Stimulated activated CD4-positive, alpha-beta T cell treated with anti-CD3 and anti-CD28 coated beads, TNF-alpha, amount 100 ng/mL, for 4 hours (primary cell): ENCODE measurements at places on chromosomes 1 and 21.

DNA sequence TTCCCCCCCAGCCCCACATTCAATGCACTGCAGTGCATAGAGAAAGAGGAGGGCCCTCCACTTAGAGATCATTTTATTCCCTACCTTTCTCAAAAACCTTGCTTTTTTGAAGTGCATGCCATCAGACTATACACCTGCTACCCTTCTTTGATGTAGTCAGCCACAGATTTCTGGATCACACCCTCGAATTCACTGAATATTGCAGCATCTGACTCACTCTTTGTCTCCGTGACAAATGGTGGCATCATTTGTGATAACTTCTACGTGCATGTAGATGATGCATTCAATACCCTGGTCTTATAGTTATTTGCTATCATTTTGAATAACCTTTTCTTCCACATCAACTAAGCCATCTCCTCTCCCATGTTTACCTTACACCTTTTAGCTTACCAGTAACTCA, 310.3 kb upstream of the SGIP1 start:
- no peak for DNase-seq

DNA sequence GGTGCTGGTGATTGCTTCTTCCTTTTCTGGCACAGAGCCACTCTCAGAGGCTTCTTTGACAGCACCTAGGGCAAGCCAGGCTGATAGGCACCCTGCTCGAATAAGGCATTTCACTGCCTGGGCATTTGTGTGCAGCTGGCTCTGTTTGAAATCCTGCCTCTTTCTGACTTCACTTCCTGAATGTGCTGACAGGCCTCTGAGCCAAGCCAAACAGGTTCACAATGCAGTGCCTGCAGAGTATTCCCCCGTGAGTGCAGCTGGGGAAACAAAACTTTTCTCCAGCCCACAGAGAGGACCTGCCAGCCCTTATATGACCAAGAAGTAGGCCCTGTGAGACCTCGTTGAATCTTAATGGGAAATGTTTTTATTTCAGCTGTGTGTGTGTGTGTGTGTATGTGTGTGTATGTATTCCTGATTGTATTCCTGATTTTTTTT, 10.4 kb downstream of the JUN start:
- no peak for DNase-seq

DNA sequence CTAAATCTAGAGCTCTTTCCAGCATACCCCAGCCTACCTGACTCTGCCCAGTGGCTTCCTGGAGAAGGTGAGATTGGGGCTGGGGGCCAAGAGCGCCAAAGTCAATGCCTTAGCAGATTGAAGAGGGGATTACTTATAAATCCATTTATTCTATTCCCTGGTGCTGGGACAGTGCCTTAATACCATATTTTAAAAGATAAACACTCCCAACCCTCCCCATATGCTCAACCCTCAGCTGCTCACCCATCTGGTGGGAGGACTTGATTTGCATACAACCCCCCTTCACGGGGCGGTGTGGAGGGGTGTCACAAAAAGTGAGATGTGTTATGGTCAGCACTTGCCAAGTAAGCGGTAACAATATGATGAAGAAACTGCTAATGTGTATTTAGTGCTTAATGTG, 3.2 kb upstream of the DISP3 start:
- DNase-seq: no peak

DNA sequence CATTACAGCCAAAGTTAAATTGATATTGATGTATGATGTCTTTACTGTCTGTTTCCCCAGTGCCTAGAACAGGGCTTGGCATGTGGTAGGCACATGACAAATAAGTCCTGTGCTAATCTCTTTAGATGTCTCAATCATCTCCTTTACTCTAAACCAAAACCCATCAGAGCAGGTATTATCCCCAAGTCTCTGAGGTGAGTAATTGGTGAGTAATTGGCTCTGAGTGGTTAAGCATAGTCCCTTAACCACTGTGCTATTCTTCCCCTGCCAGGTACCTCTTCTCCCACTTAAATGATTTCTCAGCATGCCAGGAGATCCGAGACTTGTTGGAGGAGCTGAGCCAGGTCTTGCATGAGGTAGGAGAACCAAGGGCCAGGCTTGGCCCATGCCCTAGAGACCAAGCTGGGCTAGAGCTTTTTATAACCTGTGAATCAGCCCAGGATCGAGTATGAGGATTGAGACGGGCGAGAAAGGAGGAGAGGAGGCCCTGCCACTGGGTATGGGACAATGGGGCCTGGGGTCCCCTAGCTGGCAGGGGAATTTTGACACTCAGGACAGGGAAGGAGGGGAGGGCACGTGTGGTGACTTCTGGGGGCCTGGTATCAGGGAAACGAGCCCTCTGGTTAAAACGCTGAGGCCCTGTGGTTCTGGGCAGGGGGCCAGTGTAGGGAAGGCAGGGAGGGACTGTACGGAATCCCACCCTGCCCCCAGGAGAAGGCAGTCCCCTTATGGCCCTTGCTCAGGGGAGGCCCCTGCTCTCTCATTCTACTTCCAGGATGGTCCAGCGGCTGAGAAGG, 4.5 kb downstream of the CNKSR1 start:
- DNase-seq: no peak

DNA sequence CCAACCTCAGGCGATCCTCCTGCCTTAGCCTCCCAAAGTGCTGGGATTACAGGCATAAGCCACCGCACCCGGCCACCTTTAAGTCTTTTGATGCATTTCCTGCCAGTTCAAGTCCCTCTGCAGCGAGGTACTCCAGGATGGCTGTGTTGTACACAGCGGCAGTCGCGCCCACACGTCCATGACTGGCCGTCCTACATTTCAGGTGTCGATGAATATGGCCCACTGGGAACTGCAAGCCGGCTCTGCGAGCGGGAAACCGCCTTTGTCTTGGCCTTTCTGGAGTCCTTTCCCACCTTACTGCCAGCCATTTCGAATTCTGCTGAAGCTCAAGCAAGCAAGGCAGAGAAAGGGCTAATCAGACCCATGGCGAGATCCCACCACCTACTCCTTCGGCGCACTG, 34.6 kb downstream of the TRAPPC10 start:
- no peak for DNase-seq

DNA sequence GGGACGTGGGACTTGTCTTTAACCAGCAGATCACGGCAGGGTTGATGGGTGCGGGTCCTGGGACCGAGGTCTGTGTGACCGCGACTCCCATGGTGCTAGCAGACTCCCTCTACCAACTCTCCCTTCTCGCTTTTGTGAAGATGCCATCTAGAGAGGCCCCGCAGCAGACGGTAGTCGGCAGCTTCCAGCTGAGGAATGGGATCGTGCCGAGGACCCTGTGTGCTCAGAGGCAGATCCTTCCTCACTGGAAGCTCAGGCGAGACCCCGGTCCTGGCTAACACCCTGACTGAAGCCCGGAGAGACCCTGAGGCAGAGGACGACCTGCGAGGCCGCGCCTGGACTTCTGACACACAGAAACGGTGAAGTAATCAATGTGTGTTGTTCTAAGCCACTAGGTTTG, 12.5 kb upstream of the SPATC1L start:
- no peak for DNase-seq
